ENCODE measurements at places on chromosomes 16 and 17.

DNA sequence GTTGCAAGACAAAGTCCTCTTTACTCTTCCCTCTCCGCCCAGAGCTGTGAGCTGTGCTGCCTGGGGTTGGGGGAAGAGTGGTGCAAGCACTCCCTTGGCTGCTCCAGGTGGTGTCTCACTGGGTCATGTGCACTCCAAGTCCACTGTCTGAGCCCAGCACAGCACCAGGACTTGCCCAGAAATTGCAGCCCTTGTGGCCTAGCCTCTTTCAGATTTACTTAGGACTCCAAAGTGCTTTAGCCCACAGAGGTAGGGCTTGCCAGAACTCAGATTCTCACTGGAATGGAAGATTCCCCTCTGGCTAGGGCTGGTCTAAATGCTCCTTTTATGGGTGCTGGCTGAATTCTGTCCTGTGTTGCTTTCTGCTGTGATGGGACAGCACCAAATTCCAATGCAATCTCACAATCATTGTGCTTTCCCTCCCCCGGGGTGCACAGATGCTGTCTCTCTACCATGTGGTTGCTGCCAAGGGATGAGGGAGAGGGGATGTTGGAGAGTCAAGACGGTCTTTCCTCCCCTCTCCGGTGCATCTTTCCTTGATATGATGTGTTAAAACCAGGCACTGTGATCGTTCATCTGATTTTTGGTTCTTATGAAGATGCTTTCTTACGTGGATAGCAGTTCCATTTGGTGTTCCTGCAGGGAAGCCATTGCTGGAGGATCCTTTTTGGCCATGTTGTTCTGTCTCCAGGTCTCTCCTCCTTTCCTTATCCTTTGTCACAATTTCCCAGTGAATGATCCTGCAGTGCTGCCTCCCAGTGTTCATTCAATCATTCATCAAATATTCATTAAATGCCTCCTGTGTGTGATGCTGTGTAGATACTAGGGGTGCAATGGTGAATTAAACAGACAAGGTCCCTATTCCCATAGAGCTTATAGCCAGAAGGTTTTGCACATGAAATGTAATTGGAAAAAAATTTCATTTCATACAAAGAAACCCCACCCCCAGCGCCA lies 216.3 kb downstream of the SPECC1 start:
- DNase-seq = no peak

DNA sequence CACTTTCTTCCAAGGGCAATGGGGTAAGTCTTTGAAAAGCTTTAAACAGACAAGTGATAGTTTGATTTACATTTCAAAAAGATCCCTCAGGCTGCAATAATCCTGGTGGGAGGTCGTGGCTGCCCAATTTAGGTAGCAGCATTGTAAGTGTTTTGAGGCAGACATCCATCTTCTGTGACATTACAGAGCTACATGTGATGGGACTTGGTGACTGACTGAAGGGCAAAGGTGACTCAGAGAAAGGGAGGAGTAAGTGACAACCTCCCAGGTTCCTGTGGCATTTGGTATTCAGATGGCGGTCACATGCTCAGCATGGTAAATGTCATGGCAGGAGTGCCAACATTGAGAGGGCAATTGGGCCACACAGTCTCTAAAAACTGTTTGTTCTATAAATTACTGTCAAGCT lies 26.5 kb downstream of the STAT3 start:
- DNase-seq = no peak

DNA sequence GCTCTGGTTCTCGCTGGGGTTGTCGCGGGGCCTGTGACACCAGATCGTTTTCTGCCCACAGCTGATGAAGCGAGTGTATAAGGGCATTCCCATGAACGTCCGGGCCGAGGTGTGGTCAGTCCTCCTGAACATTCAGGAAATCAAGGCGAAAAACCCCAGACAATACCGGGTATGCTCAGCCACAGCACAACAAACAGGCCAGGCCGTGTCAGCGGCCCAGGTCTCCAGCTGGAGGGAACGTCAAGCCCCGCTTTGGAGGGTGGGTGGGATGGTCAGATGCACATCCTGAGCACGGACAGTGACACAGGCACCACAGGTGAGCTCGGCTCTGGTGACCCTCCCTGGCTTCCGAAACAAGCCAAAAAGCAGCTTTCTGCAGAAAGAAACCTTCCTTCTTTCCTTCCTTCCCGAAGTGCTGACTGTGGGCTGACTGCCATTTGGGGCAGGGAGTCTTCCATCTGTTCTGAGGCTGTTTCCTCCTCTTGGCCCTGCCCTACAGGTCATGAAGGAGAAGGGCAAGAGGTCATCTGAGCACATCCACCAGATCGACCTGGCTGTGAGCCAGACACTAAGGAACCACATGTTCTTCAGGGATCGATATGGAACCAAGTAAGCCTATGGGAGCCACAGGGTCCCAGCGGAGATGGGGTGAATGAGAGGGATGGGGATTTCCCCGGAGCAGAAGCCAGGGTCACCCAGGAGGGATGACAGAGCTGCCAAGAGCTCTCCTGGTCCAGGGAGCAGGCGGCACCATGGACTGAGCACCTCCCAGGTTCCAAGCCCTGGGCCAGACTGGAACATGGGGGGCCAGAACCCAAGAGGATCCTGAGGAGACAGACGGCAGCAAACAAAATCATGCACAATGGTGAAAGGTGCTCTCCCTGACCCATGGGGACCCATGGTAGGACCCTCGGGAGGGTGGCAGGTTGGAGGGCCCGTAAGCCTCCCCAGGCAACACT lies 79.4 kb downstream of the GOSR1 start:
- no peak for DNase-seq

- DNase-seq = no peak
Observed at GRCh38 chr17:79902146-79902791, 63.0 kb upstream of the CBX4 start.

GRCh38 chr17:62030264-62030663 lies 34.8 kb downstream of the MED13 start:
- DNase-seq = no peak

Data from stimulated activated CD8-positive, alpha-beta memory T cell treated with anti-CD3 and anti-CD28 coated beads, Interleukin-7, amount 100 ng/mL, for 1 hour (primary cell).